ENCODE measurements at places on chromosomes 2 and 18. TPM values are rescaled to one million over a fixed set of nuclear protein-coding genes. Genes with fewer than 3 reads are reported as not detected.

DNA sequence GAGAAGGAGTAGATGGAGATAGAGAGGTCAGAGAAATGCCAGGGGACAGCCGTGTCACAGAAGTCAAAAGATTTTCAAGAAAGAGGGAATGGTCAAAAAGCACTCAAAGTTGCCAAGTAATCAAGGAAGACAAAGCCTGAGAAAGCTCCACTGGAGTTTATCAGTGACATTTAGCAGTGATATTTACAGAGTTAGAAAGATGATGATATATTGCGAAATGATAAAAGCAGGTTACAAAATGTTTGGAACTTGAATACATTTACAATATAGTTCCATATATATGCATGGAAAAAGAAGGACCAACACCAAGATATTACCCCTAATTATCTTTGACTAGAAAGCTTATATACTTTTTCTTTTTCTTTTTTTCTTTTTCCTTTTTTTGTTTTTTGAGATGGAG lies 20.4 kb downstream of the ZNF2 start:
- H3K27me3 ChIP-seq: peaks cover 13% of the 10 kb centered on the region
- no peak for DNase-seq
- no peaks in the 10 kb centered on the region for H3K4me1 ChIP-seq
- peaks cover 38% of the 10 kb centered on the region for H3K36me3 ChIP-seq

DNA sequence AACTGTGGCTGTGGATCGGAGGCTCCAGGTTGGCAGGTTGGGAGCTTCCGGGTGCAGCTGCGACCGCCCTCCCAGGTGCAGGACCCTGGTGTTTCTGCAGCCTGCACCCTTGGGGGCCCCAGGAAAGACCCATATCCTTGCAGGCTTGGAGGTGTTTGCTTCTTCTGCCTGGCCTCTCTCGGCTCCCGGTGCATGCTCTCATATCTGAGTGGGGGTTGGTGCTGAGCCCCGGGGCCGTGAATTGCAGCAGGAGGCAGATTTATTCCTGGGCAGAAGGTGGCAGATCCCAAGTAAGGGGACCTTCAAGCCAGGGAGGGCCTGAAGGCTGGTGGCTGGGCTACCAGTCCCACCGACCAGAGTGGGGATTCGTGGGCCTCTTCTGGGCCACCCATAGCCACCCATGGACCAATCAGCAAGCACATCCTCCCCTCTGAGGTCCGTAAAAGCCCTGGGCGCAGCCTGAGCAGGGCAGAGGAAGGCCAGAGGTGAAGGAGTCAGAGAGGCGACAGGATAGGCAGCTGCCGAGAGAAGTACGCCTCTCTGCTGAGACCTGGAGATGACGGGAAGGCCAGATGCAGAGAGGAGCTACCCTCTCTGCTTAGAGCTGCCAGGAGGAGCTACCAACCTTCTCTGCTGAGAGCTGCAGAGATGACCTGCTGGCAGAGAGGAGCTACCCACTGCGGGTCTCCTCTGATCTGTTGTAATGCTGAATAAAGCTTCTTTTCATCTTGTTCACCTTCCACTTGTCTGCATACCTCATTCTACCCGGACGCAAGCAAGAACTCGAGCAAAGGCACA lies 1279.0 kb upstream of the LRRTM1 start:
- no peaks in the 10 kb centered on the region for H3K27me3 ChIP-seq
- no peaks in the 10 kb centered on the region for H3K36me3 ChIP-seq
- H3K4me3 ChIP-seq: no peak overlapping the region
- no peaks in the 10 kb centered on the region for H3K4me1 ChIP-seq
- H3K27ac ChIP-seq: no peak overlapping the region
- DNase-seq: no peak

- peaks cover 7% of the 10 kb centered on the region for H3K27me3 ChIP-seq
- H3K4me1 ChIP-seq: no peaks in the 10 kb centered on the region
- no peak overlapping the region for H3K27ac ChIP-seq
- DNase-seq: no peak
- no peaks in the 10 kb centered on the region for H3K36me3 ChIP-seq
Measured at GRCh38 chr2:138841459-138841858, 61.3 kb upstream of the NXPH2 start.

DNA sequence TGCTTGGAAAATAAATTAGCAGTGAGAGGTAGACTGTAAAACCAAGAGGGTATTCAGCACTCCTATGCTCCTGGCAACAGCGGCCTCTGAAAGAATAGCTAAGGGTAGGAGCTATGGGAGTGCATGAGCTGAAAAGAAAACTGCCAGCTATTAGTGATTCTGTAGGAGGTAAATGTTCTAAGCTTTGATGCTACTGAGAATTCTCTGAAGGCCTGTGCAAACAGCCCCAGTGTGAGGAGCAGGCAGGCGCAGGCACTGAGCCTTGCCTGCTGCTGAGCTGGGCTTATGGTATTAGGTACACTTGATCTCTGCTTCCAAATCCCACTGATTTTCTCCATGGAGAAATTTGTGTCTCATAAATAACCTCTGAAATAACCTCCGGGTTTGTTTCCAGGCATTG lies 86.7 kb downstream of the NYAP2 start:
- no peak overlapping the region for H3K27ac ChIP-seq
- DNase-seq: no peak
- no peaks in the 10 kb centered on the region for H3K36me3 ChIP-seq
- H3K4me1 ChIP-seq: no peaks in the 10 kb centered on the region
- no peaks in the 10 kb centered on the region for H3K27me3 ChIP-seq

DNA sequence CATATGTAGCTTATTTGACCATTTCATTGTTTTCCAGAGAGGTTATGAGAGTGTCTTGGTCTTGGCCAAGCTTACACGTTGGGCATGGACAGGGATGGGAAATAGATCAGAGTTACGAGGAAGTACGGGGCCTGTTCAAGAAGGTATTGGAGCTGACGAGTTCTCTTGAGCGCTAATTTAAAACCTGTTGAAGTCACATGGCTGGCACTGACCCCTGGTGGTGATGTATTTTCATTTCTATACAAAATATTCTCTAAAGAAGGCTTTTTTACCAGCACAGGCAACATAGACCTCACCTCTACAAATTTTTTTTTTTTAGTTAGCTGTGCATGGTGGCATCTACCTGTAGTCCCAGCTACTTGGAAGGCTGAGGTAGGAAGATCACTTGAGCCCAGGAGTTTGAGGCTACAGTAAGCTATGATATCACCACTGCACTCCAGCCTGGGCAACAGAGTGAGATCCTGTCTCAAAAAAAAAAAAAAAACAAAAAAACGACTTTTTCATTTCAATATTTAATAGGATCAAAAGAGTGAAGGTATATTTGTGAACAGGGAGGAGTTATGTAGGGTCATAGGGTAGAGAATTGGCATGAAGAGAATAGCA lies 19.6 kb downstream of the UGP2 start:
- H3K4me3 ChIP-seq: no peak overlapping the region
- no peak overlapping the region for H3K27ac ChIP-seq

- no peaks in the 10 kb centered on the region for H3K4me1 ChIP-seq
- DNase-seq: no peak
- H3K4me3 ChIP-seq: no peak overlapping the region
- no peaks in the 10 kb centered on the region for H3K27me3 ChIP-seq
Measured at GRCh38 chr2:229768235-229768634, 53.9 kb upstream of the DNER start.

DNA sequence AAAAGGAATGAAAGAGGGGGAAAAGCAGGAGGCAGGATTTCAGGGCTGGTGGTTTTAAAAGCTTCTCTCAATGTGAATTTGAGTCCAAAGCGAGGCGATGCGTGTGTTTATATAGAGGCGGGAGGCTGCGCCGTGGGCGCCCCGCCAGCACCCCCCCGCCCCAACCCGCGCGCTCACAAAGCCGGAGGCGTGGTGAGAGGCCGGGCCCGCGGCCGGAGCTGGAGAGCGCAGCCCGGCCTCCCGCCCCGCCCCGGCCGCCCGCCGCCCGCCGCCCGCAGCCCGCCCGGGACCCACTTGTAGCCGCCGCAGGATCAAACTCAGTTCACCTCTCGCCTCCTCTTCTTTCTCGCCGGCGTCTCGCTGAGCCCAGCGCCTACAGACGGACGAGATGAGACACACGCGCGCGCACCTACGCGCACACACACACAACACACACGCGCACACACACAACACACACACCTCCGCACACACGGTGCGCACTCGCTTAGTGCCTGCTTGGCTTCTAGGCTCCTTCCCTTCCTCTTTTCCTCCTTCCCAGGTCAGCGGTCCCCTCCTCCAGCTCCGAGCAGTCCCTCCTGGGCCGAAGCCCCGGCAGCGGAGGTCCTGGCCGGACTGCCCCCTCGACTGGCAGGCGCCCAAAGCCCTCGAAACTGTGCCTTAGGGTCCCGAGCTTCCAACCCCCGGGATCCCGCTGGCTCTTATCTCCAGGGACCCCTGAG lies 1.3 kb upstream of the CYP26B1 start:
- peak overlapping the region; percentile 73 for H3K4me3 ChIP-seq
- H3K27me3 ChIP-seq: peaks cover 87% of the 10 kb centered on the region
- peaks cover 44% of the 10 kb centered on the region for H3K4me1 ChIP-seq
- no peaks in the 10 kb centered on the region for H3K36me3 ChIP-seq

DNA sequence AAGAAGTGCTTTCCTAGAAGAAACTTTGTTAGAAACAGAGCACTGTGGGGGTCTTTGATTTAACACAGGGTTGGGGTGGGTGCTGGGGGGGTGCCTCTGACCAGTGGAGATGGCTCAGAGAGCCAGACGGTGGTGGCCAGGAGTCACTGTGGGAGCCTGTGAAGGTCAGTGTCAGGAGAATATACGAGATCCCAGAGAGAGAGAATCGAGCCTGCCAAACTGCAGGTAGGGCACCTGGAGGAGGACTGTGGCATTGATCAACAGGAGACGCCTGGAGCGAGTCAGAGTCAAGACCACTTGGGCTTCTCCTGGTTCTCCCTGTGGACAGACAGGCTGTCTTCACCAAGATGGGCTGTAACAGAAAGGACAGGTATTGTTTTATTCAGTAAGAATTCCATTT lies 136.5 kb upstream of the TWIST2 start:
- no peak for DNase-seq
- no peak overlapping the region for H3K4me3 ChIP-seq
- no peak overlapping the region for H3K27ac ChIP-seq

GRCh38 chr2:199718074-199718473 lies 132.9 kb downstream of the FTCDNL1 start:
- no peak overlapping the region for H3K4me3 ChIP-seq
- H3K27ac ChIP-seq: no peak overlapping the region
- H3K27me3 ChIP-seq: peaks cover 9% of the 10 kb centered on the region
- no peaks in the 10 kb centered on the region for H3K36me3 ChIP-seq
- no peak for DNase-seq

DNA sequence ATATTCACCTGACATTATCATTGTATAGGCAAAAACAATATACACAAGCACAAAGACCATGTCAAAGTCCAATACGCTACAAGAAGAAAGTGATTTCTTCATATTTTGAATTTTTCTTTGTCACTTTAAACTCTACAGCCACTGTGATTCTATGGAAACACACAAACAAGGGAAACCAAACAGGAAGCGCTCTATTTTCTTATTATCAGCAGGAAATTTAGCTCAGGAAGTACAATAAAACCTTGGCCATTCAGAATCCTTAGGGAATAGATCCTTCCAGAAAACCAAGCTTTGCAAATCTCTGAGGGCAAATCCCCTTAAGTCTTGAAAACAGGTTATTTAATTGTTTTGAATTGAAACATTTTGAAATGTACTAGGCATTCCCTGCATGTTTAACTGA lies 336.2 kb downstream of the EPHA4 start:
- DNase-seq: no peak
- H3K36me3 ChIP-seq: no peaks in the 10 kb centered on the region
- H3K27ac ChIP-seq: no peak overlapping the region
- H3K4me3 ChIP-seq: no peak overlapping the region
- H3K27me3 ChIP-seq: peaks cover 2% of the 10 kb centered on the region

The SERPINB13 gene
- not detected for polyA plus RNA-seq
